CD4-positive, alpha-beta memory T cell (primary cell): ENCODE measurements at places on chromosomes 11 and 22. TPM values are rescaled to one million over a fixed set of nuclear protein-coding genes. Genes with fewer than 3 reads are reported as not detected.

DNA sequence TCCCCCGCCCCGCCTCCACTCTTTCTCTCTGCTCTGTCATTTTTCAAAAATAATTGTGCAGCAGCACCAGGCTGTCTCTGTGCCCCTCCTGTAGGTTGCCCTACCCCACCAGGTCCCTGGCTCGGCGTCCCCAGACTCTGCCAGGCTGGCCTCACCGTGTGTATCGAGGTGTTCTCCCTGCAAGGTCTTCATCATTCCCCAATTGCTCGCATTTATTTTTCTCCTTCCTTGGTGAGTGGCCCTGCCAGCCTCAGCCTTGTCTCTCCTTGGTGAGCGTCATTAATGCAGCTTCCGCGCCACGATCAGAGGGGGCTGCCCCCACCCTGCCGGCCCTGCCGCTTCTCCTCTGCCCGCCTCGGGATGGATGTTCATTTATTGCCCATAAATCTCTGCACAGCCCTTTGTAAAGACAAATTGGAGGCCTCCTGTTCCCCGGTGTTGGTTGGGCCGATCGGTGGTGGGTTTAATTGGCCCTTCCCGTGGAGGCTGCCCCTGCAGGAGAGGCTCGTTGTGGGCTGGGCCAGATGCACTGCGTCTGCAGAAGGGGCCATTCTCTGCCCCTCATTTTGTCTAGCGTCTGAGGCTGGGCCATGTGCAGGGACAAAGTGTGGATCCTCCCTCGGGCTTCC, 33.2 kb downstream of the RTN4R start:
- no peak overlapping the region for H3K27ac ChIP-seq
- no peaks in the 10 kb centered on the region for H3K36me3 ChIP-seq
- H3K4me1 ChIP-seq, result peaks cover 30% of the 10 kb centered on the region
- H3K27me3 ChIP-seq, result no peaks in the 10 kb centered on the region

DNA sequence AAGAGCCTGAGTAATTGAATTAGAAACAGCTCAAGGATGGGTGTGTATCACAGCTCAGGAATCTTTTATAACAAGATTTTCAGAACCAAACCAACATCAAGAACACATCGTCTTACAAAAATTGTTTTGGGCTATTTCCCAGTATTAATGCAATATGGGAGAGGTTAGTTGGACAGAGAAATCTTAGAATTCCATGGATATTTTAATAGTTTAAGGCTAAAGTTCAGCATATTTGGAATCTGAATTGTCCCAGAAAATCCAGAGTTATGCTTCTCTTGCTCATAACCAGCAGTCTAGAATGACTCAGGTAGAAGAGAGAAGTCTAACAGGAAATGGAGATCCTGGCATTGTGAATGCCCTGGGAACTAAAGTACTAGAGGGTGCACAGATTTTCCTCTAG, 74.6 kb downstream of the ADM start:
- no peak for DNase-seq
- H3K4me3 ChIP-seq, result no peak overlapping the region
- H3K36me3 ChIP-seq, result no peaks in the 10 kb centered on the region
- H3K4me1 ChIP-seq, result no peaks in the 10 kb centered on the region
- H3K27me3 ChIP-seq, result no peaks in the 10 kb centered on the region
- H3K27ac ChIP-seq, result no peak overlapping the region

GRCh38 chr22:42925598-42925997, 68.5 kb upstream of the ARFGAP3 start:
- no peak for DNase-seq
- H3K27ac ChIP-seq, result no peak overlapping the region
- H3K27me3 ChIP-seq, result no peaks in the 10 kb centered on the region
- H3K36me3 ChIP-seq, result no peaks in the 10 kb centered on the region

Gene APOBEC3C
- 42.4 TPM for total RNA-seq

- no peak overlapping the region for H3K27ac ChIP-seq
- no peaks in the 10 kb centered on the region for H3K4me1 ChIP-seq
- H3K4me3 ChIP-seq, result no peak overlapping the region
Observed at GRCh38 chr11:120635136-120635810, 123.7 kb downstream of the GRIK4 start.

- no peaks in the 10 kb centered on the region for H3K27me3 ChIP-seq
- DNase-seq, result no peak
- H3K4me3 ChIP-seq, result no peak overlapping the region
Observed at GRCh38 chr11:66996609-66997273, 21.6 kb downstream of the C11orf86 start.

DNA sequence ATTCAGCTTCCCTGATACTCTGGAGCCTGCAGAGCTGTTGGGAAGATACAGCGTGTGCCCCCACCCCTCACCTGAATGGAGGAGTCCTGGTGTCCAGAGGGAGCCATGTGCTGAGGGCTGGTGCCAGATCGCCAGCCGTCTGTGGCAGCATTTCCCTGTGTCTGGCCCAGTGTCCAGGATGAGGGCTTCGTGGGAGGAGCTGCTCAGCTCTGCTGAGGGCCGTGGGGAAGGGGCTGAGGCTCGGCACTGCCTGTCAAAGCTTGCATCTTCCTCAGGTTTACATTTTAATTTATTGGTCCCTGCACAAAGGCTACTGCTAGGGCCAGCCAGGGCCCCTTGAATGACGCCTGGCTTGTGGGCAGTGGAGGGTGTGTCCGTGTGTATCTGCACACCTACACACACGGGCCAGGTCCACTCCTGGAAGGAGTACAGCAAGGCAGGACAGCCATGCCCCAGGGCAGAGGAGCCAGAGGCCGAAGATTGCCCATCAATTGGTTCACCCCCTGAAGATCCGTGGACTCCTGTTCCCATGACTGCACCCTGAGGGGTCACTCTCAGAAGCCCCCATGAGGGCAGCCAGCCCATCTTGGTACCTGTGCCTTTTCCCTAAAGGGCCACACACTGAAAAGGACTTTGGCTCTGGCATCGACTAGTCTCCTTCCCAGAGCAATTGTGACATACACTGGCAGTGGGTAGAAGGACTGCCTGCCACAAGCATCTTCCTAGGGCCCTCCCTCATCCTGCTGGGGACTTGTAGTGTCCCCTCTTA, 107.7 kb upstream of the PARVA start:
- H3K36me3 ChIP-seq, result no peaks in the 10 kb centered on the region
- no peak overlapping the region for H3K4me3 ChIP-seq
- H3K27ac ChIP-seq, result no peak overlapping the region
- H3K4me1 ChIP-seq, result no peaks in the 10 kb centered on the region

- H3K27ac ChIP-seq, result no peak overlapping the region
- H3K27me3 ChIP-seq, result no peaks in the 10 kb centered on the region
- no peak overlapping the region for H3K4me3 ChIP-seq
- DNase-seq, result no peak
- no peaks in the 10 kb centered on the region for H3K36me3 ChIP-seq
- H3K4me1 ChIP-seq, result no peaks in the 10 kb centered on the region
Observed at GRCh38 chr11:67561971-67562619, 21.5 kb upstream of the GSTP1 start.

DNA sequence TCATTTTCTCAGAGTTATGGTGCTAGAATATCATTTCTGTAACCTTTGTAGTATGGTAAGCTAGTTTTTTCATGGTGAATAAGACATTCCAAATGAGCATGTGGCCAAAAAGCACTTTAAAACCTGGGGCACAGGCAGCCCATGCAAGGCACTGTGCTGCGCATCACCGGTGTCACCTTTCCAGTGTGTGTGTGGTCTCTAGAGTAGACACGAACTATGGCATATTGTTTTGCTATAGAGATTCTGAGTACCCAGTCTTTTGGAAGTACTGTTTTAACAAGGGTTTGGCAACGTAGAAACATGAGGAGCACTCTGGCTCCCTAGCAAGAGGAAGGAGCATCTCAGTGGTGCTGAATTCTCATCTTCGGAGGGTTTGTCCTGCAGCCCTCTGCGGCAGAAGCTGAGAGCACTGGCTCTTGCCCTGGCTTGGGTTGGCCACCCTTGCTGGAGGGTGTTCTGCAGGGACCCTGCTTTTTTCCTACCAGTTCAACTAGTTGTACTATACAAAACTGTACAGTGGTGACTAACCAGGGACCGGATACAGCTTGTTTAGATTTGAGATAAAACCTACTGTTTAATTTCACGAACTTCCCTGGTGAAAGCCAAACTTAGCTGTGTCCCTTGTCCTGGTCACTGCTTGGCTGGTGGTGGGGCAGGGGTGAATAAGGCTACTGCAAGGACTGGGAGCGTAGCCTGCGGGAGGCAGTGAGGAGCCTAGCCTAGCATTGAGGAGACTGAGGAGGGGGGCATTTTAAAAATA, 135.7 kb downstream of the ATXN10 start:
- no peaks in the 10 kb centered on the region for H3K27me3 ChIP-seq
- no peaks in the 10 kb centered on the region for H3K4me1 ChIP-seq
- no peak for DNase-seq

- no peaks in the 10 kb centered on the region for H3K27me3 ChIP-seq
- H3K27ac ChIP-seq, result no peak overlapping the region
- DNase-seq, result no peak
- no peaks in the 10 kb centered on the region for H3K4me1 ChIP-seq
- H3K36me3 ChIP-seq, result no peaks in the 10 kb centered on the region
- no peak overlapping the region for H3K4me3 ChIP-seq
Observed at GRCh38 chr22:44913198-44913983, 96.4 kb downstream of the PHF21B start.

Gene FAM111B
- 0.23 TPM for total RNA-seq

DNA sequence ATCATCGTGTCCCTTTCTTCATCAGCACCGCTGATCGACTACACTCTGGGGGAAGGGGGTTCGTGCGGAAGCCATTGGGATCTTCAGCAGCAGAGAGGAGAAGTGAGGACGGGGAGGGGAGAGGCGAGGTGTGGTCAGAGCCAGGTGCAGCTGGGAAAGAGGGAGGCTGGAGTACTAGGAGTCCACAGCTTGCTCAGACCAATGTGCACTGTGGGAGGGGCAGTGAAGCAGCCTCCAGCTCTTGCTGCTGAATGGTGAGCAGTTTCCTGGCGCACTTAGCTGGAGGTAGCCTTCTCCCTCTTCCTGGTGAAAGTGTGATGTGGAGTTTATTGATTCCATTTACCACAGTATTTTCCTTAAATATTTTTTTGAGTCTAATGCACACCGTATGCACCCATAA, 99.0 kb upstream of the NECTIN1 start:
- no peak for DNase-seq
- no peak overlapping the region for H3K4me3 ChIP-seq
- no peaks in the 10 kb centered on the region for H3K4me1 ChIP-seq
- H3K36me3 ChIP-seq, result no peaks in the 10 kb centered on the region
- no peaks in the 10 kb centered on the region for H3K27me3 ChIP-seq
- no peak overlapping the region for H3K27ac ChIP-seq

DNA sequence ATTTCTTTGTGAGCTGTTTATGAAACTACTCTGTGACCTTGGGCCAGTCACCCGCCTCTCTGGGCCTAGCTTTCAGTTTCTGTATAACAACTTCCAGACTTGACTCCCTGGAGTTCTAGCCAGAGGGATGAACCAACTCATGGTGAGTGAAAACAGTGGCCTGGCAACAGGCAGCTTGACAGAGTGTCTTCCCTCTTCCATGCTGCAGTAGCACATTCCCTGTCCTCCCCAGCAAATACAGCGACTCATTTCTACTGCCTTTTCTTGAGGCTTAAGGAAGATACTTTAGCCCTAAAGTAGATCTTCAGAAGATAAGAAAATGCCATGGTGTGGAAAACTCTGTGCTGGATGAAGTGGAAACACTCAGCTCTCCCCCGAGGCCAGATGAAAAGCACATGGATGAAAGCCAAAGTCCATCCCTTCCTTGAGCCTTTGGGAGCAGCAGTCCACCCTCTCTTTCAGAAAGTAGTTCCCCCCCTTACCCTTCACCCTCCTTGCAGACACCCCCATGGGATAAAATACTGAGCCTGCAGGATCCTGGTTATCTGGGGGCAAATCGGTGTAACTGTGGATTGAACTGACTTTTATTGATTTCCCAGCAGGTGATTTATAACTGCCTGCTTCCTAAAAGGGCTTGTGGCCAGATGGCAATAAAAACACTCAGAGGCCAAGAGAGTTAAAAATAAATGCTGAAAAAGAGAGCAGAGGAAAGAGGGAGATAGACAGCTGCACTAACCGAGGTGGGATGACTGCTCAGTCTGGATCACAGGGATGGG, 24.1 kb downstream of the IRAG1 start:
- H3K27ac ChIP-seq, result no peak overlapping the region
- H3K36me3 ChIP-seq, result no peaks in the 10 kb centered on the region
- DNase-seq, result no peak
- no peaks in the 10 kb centered on the region for H3K4me1 ChIP-seq
- H3K4me3 ChIP-seq, result no peak overlapping the region

- H3K27ac ChIP-seq, result no peak overlapping the region
- H3K27me3 ChIP-seq, result no peaks in the 10 kb centered on the region
- H3K4me3 ChIP-seq, result no peak overlapping the region
Observed at GRCh38 chr22:49958366-49958921, 2.1 kb upstream of the PIM3 start.

Gene CD44
- total RNA-seq, result 808 TPM

Gene KIF18A
- 0.81 TPM for total RNA-seq

Gene EIF4G2
- 664 TPM for total RNA-seq

DNA sequence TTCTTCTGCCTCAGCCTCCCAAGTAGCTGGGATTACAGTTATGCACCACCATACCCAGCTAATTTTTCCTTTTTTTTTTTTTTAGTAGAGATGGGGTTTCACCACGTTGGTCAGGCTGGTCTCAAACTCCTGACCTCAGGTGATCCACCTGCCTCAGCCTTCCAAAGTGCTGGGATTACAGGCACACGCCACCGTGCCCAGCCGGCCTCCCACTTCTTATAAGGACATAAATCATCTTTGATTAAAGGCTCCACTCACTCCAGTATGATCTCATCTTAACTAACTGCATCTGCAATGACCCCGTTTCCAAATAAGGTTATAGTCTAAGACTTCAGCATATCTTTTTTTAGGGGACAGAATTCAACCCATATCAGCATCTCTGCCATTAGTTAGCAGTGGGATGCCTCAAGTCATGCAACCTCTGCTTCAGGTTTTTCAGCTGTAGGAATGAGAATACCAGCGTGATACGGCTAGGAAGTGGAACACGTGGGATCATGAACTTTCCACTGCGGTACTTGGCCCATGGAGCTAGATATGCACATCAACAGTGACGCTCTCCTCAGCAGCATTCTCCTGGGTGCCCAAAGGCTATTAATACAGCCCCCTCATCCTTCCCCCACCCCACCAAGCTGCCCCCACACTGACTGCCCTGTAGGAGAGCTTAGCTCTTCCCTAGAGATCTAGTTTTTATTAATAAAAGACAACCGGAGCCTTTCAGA, 41.4 kb downstream of the MCHR1 start:
- H3K4me3 ChIP-seq, result no peak overlapping the region
- H3K27ac ChIP-seq, result no peak overlapping the region
- H3K27me3 ChIP-seq, result no peaks in the 10 kb centered on the region

Gene GGT5
- not detected for total RNA-seq

DNA sequence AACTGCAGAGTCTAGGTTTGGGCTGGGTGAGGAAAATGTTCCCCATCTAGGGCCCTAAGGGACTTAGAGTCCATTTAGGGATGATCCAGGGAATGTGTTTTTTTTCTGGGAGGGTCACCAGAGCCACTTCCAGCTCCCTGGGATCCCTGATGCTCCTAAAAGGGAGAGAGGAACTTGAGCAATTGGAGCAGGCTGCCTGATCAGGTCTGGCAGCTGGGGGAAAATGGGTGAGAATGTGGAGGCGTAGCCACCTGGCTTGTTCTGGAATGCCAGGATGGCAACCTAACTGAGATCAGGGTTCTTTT, 1.2 kb downstream of the PGAP2 start:
- no peaks in the 10 kb centered on the region for H3K36me3 ChIP-seq
- H3K4me3 ChIP-seq, result no peak overlapping the region
- no peak overlapping the region for H3K27ac ChIP-seq
- H3K4me1 ChIP-seq, result peaks cover 10% of the 10 kb centered on the region

- H3K27me3 ChIP-seq, result no peaks in the 10 kb centered on the region
- no peak overlapping the region for H3K4me3 ChIP-seq
- H3K36me3 ChIP-seq, result no peaks in the 10 kb centered on the region
- H3K4me1 ChIP-seq, result no peaks in the 10 kb centered on the region
Observed at GRCh38 chr22:44363013-44363979, 50.5 kb upstream of the SHISAL1 start.
